ENCODE measurements at places on chromosomes 1 and 21. TPM values are rescaled to one million over a fixed set of nuclear protein-coding genes. Genes with fewer than 3 reads are reported as not detected.

GRCh38 chr1:24874056-24874455, 56.0 kb downstream of the RUNX3 start:
- DNase-seq: no peak

DNA sequence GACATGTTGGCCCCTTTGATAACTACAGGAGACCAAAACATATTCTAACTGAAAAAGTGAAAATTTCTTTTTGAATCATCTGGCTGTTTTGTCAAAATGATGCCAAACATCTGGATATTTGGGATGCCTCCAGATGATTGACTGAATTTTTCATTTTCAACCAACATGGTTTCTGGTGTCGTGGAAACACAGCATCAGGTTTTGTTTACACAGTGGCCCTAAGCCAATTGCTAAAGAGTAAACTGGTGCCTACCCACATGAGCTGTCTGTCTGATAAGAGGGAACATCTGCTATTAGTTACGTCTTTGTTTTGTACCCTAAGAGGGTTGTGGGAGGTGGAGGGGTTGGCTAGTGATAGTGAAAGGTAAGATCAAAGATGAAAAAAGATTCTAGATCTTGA, 204.8 kb downstream of the KCNK2 start:
- no peak for DNase-seq

GRCh38 chr1:59520827-59521418, 224.0 kb downstream of the FGGY start:
- no peak for DNase-seq

AK5 gene
- total RNA-seq: 9.9 TPM

Data from activated CD4-positive, alpha-beta T cell treated with anti-CD3 and anti-CD28 coated beads for 36 hours (primary cell).